ENCODE measurements at places on chromosomes 5 and 9.

DNA sequence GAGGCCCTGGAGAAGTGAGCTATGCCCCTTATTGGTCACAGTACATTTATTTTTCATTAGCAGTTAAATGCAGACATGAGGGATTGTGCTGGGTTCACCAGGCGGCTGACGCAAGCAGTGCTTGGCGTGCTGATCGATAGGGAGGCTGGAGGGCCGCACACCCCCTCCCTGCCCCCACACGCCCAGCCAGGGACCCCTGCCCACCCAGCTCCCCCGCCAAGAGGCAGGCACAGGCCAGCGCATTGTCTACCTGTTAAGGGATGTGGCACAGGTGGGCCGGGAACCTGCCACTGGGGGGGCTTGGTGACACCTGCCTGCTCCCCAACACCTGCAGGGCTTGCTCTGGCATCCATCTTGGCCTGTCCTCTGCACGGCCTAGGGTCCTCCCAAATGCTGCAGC lies 39.2 kb downstream of the HK3 start:
- no peak for DNase-seq

DNA sequence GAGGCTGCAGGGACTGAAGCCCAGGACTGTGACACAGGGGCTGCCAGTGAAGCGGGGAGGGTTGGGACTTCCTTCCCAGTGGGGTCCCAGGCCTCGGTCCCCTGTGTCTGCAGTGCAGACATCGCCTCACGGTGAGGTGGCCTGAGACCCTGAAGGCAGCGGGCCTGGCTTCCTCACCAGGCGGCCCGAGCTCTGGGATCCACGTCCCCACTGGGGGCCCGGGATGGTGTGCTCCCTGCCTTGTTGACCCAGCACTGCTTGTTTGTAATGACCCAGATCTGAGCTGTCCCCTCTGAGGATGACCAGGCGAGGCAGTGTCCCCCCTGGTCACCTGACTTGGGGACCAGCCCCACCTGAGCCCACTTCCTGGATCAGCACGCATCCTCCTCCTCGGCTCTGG lies 53.1 kb downstream of the COL5A1 start:
- no peak for DNase-seq

- DNase-seq, result no peak
Observed at GRCh38 chr5:174843263-174844250, 119.2 kb downstream of the MSX2 start.

DNA sequence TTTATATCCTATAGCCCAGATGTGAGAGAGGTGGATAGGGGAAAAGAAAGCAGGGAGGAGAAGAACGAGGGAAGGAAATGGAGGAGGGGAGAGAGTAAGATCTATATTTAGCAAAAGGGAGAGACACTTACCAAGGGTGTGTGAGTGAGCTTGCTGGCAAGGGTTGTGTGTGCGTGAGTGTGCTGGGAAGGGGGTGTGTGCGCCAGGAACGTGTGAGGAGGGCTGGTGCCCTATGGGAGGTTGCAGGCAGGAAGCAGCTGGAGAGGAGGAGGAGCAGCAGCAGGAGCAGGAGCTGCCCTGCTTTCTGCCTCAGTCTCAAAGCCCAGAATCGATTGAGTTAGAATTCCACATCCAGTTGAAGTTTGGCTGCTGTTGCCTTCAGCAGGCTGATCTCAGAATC lies 148.3 kb upstream of the RUSC2 start:
- DNase-seq, result no peak

DNA sequence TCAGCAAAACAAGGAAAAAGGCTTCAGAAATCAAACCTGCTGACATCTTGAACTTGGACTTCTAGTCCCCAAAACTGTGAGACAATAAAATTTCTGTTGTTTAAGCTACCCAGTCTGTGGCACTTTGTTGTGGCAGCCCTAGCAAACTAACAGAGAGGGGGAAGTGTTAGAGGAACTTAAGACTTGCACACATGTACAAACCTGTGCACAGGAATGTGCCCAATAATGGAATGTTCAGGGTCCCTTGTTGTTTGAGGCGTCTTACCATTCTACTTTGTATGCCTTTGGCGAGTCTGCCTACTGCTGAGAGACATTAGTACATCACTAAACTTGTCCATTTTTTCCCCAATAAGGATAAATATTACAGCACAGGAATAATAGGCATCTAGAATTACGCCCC lies 160.3 kb downstream of the WDR70 start:
- no peak for DNase-seq

- no peak for DNase-seq
Observed at GRCh38 chr9:129323999-129324553, 146.0 kb upstream of the IER5L start.

All from activated CD8-positive, alpha-beta memory T cell treated with anti-CD3 and anti-CD28 coated beads for 1 hour (primary cell).